Left lung (tissue), 14 donors: ENCODE measurements at places on chromosomes 5 and 9.

GRCh38 chr5:6775571-6775970 is 62.3 kb downstream of the TENT4A start:
- DNase-seq = no peak

- DNase-seq = no peak
Observed at GRCh38 chr9:121699571-121700164, 48.2 kb downstream of the DAB2IP start.

DNA sequence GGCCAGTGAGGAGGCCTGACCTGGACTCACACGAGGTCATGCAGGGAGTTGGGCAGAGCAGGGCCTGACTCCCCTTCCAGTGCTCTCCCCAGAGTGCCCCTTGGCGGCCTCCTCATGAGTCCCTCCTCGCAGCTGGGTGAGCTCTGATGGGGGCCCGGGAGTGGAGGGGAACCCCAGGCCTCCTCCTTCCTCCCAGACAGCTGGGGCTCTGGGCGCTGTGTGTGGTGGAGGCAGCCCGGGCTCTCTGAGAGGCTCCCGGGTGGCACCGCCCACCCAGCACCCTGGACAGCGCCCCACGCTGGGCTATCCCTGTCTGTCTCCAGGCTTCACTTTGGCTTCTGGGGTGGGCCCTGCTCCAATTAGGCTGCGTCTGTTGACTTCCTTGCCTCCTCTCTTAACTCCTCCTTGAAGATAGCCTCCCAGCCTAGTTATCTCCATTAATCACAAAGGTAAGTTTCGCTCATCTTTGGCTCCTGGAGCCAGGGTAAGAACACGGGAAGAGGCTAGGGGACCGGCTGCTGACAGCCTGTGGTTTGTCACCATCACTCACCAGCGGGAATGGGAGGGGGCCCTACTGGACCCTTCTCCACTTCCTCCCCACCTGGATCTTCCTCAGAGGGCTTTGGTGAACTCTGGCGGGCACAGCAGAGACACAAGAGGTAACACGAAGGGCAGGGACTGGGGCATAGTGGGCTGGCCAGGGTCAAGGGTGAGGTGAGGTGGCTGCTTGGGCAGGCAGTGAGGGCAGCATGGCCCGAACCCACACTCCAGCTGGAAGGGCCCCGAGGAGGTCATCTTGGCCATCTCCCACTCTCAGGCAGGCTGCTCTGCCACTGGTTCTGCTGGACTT is 13.1 kb downstream of the PSD2 start:
- peak; percentile 75 for DNase-seq

- no peak for DNase-seq
Observed at GRCh38 chr5:148465381-148466235, 81.8 kb downstream of the FBXO38 start.

- no peak for DNase-seq
Observed at GRCh38 chr9:94611638-94612068, 18.0 kb upstream of the FBP2 start.

- no peak for DNase-seq
Observed at GRCh38 chr5:4348423-4348822, 752.8 kb downstream of the IRX1 start.

- peak; percentile 71 for DNase-seq
Observed at GRCh38 chr9:129981180-129981907, 61.6 kb downstream of the FNBP1 start.

DNA sequence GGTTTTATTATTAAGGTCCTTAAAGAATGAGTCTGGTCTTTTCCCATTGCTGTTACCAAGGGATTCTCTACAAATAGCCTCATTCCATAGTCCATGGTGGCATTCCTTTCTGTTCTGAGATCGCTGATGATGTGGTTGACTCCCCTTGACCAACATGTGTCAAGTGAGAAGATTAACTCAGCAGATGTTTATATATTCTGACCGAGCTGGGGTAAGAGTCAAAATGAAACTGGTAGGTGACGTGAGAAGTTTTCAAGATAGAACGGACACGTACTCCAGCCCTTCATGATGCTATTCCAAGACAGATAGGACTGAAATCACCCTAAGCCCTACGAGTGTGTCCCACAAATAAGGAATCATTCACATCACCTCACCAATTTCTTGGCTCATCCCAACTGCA is 155.5 kb upstream of the WWC1 start:
- no peak for DNase-seq

GRCh38 chr9:99563364-99563763 is 258.3 kb upstream of the NR4A3 start:
- no peak for DNase-seq

DNA sequence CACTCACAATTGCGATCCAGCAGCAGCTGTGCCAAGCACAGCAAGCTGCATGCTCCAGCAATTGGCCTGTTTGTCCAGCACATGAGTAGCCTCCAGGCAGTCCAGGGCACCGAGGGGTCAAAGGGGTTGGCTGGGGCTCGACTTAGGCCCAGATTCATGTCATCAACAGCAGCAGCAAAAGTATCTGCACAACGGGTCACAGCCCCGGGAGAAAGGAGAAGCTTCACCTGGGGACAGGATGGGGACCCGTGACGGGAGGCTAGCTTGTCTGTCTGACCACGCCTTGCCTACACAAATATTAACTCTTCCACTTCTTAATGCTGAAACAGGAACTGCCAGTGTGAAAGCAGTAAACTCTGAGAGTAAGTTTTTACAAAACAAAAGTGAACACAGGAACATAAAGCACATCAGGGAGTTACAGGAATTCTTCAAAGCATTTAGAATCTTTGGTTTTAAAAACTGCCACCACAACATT is 191.2 kb downstream of the PIK3R1 start:
- peak; percentile 7 for DNase-seq

DNA sequence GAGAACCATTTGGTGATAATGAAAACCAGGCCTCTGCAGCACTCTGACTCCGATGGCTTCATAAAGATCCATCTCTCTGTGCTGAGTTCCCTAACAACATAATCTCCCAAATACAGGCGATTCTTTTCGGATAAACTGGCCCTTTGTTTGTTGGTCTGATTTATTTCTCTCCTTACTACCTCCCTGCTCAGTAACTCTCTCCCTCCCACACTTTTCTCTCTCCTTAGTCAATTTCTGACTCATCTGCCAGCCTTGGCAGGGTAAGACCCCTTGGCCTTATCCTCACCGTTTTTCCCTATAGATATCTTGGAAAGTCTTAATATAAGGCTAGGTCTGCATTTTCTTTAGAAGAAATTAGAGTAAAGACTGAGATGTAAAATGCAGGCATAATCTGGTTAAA is 128.7 kb downstream of the BRINP1 start:
- DNase-seq = no peak

DNA sequence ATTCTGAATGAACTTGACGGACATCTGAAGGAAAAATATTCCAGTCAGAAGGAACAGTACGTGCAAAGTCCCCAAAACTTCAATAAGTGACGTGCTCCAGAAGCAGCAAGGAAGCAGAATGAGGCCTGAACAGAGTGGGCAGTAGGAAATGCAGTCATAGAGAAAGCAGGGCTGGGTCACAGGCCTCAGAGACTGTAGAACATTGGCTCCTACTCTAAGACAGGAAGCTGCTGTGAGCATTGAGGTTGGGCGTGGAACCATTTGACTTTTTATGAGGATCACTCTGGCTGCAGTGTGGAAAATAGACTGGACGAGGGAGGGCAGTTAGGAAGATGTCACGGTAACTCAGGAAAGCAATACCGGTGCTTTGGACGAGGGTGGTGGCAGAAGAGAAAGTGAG is 64.0 kb downstream of the DOCK8 start:
- no peak for DNase-seq

GRCh38 chr5:2132497-2132847 is 249.7 kb upstream of the IRX4 start:
- DNase-seq = no peak

GRCh38 chr5:116378007-116378776 is 196.4 kb downstream of the SEMA6A start:
- DNase-seq = no peak

GRCh38 chr5:107474361-107474715 is 196.4 kb downstream of the EFNA5 start:
- DNase-seq = no peak

DNA sequence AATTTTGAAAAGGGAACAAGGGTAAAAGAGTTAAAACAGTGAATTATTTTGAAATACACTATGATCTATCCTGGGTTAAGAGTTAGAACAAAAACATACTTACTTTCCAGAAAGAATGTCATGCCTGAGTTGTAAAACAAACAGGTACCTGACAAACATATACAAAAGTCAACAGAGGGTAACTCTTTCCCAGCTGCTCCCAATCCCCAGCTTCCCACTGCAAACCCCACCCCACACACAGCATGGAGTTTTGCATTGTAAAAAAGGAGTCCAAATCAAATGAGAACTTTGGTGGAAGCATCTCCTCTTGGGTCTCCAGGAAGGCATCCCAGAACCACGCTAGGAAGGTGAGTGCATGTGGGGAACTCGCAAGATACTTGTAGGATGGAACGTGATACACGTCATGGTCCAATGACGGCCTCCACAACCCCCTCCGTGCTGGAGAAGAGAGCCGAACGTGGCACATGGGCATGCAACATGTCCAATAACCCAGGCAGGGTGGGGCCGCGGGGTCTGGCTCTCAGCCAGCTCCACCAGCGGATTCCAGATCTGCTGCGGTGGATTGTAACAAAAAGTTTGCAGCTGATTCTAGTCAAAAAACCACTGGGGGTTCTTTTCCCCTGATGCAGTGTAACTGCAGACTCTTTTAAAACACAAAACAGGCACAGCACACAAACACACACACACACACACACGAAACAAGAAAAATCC is 55.8 kb downstream of the EPB41L4B start:
- DNase-seq = peak; percentile 76

DNA sequence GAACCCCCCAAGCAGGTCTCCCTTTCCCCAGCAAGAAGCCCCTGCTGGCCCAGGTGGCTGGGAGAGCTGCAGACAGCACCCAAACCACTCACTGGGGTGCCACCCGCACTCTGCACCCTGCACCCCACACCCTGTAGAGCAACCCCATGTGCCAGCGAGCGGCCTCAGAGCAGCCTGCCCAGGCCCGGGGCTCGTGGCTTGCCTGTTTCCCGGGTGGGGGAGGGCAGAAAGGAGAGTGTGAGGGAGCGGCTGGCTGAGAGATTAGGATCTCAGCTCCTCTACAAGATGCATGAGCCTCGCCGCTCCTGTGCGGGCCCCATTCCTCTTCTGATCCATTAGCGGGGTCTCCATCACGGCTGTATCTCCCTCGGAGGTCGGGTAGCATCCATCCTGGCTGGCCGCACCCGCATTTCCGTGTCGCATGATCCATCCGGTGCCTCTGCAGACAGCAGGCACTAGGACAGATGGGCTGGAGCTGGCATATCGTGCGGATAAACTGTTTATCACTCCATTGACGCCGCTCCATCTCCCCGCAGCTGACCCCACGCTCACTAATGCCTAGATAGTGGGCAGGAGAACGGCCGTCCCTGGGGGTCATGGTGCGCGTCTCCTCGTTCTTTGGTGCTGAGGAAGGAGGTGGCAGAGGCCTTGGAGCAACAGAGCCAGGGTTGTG is 54.4 kb downstream of the MRPL36 start:
- DNase-seq = peak; percentile 24

GRCh38 chr5:150541397-150541675 is 33.4 kb downstream of the NDST1 start:
- no peak for DNase-seq

- DNase-seq = no peak
Observed at GRCh38 chr9:129408535-129409215, 212.2 kb downstream of the C9orf50 start.

- DNase-seq = no peak
Observed at GRCh38 chr5:83711982-83712601, 8.6 kb downstream of the HAPLN1 start.

DNA sequence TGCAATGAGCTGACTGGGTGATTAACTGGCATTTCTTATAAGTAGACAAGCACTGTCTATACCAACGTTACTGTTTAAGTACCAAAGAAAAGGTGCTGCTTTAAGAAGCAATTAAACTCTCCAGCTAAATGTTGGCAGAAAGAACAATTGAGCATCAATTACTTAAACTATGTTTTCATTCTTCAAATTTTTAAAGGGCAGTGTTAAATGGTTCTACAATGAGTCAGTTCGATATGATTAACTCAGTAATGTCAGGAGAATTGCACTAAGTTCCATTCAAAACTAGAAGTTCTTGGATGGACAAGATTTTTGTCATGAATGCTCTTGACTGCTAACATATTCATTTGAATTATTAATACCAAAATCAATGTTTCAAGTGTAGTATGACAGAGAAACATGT is 593.7 kb downstream of the DNAH5 start:
- DNase-seq = no peak
